ENCODE measurements at places on chromosomes 5 and 9.

GRCh38 chr5:168867241-168867640 lies 288.1 kb upstream of the PANK3 start:
- DNase-seq = no peak

- no peak for DNase-seq
Measured at GRCh38 chr9:27431543-27432147, 92.4 kb upstream of the IFNK start.

- no peak for DNase-seq
Measured at GRCh38 chr5:64634997-64635686, 55.2 kb upstream of the SHISAL2B start.

DNA sequence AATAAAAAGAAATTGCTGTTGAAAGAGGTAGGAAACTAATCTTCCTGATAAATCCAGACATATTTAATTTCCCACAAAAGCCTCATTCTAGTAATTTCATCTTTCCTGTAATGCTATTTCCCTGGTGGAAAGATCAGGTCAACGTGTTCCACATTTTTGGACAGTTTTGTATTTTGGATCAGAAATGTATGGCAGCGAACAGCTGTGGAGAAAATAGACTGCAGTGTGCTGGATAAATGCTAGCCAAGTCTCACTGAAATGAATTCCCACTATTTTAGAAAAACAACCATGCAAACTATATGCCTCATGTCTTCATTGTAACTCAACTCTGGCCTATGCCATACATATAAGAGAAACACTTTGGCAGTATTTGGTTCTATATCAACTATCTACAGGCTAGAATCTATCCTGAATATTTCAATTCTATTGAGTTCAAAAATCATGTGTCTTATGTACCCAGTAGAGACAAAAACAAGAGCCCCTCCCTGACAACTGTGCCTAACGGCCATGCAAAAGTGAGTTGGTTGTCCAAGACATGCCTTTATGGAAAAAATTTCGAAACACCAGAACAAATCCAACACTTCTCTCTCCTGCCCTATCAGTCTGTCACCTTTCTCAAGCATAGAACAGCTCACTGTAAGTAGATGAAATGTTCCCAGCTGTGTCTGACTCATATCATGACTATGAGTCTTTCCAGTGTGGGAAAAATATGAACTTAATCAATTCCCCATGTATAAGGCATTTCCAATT lies 191.3 kb upstream of the NREP start:
- no peak for DNase-seq

DNA sequence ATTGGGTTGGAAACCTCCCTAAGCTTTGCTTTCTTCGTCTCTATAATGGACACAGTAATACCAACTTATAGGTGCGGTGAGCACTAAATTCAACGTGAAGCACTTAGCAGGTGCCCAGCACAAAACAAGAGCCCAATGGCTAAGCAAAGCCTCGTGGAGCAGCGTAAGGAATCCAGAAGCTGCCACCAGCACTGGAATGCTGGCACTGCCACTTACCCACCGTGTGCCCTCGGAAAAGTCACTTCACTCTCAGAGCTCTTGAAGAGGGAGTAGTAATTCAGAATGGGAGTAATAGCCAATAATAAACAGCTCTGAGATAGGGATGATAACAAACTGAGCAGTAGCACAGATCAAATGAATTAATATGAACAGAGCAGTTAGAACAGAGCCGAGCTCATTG lies 16.4 kb downstream of the DAP start:
- no peak for DNase-seq

GRCh38 chr9:122374885-122375420 lies 4.1 kb downstream of the PTGS1 start:
- no peak for DNase-seq

- peak; percentile 33 for DNase-seq
Measured at GRCh38 chr9:91193658-91194391, 167.9 kb downstream of the AUH start.

GRCh38 chr9:137569609-137570203 lies 9.0 kb downstream of the DPH7 start:
- DNase-seq = no peak

DNA sequence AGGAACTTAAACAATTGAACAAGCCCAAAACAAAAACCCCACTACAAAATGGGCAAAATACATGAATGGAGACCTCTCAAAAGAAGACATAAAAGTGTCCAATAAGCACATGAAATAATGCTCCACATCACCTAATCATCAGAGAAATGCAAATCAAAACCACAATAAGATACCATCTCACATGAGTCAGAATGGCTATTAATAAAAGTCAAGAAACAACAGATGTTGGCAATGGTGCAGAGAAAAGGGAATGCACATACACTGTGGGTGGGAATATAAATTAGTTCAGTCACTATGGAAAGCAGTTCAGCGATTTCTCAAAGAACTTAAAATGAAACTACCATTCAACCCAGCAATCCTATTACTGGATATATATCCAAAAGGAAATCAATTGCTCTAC lies 337.4 kb upstream of the GRIA1 start:
- no peak for DNase-seq

- DNase-seq = no peak
Measured at GRCh38 chr5:126810596-126811380, 33.9 kb downstream of the LMNB1 start.

DNA sequence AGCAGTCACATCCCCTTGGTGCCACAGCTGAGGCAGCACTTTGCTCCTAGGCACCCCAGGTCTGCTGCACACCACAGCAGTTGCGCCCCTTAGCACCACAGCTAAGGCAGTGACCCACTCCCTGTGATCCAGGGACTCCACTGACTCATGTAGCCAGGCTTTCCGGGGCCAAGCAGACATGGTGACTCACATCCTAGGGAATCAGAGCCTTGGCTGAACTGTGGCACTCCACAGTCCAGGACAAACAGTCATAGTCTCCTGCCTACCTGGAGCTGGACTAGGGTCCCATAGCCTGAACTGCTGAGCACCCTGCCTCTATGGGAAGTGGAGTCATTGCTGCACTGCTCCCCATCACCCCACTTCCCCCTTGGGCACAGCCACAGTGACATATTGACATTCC lies 338.7 kb downstream of the NPR3 start:
- DNase-seq = no peak

GRCh38 chr9:29311221-29311620 lies 1737.9 kb upstream of the C9orf72 start:
- DNase-seq = no peak

DNA sequence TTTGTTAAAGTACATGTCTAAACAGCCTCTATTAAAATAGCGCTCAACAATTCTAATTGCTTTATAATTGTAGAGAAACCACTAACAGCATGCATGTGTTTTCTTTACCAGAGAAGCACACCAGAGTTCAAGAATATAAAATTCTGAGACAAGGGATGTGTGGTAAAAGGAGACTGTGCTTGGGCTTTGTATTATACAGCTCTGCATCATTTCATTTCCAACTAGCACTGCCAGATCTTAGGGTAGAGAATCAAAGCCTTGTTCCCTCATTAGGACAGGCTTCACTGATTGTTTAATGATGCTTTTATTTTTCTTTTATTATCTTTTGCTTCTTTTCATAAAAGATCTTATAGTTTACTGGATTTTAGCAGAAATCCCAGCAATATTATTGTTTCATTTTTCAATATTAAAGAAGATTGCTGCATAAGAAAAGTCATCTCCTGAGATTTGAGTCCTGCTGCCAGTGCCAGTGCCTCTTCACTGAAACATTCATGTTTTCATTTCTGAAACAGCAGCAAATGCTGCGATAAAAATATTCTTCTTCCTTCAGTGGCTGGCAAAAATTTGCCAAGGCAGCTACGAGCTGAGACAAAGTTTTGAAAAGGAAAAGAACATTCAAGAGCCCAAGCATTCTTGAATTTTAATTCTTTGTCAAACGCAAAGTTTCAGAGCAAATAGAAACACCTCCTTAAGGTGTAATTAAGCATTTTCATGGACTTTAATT lies 491.0 kb upstream of the PIK3R1 start:
- DNase-seq = no peak

DNA sequence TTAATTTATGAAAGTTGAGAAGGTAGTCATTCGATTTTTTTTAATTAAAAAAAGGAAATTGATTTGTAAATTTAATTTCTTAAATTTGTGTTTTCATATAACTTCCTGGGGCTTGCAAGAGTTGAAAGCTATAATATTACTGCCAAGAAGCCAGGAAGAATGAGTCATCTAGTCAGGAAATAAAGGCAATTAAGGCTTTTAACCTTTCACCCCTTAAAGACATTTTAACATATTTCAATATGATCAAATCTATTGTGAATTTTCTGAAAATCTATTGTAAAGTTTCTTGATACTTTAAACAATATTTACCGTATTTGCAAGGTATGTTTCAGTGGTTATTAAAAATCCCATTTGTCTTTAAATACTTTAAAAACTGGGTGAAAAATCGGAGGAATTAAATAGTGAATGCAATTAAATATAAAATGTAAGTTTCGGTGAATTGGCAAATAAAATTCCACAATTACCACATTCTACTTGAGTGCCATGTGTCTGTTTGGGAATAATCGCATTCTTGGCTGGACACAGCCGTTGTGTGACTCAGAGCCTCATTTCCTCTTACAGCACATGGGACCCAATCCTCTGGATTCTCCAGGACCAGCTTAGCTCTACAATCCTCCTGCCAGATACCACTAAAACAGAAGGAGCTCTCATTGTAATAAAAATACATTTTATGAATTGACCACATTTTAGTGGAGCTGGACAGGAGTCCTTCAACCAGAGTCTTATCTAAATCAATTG lies 310.7 kb downstream of the HCN1 start:
- no peak for DNase-seq

GRCh38 chr5:62296998-62297397 lies 9.0 kb upstream of the KIF2A start:
- DNase-seq = no peak

DNA sequence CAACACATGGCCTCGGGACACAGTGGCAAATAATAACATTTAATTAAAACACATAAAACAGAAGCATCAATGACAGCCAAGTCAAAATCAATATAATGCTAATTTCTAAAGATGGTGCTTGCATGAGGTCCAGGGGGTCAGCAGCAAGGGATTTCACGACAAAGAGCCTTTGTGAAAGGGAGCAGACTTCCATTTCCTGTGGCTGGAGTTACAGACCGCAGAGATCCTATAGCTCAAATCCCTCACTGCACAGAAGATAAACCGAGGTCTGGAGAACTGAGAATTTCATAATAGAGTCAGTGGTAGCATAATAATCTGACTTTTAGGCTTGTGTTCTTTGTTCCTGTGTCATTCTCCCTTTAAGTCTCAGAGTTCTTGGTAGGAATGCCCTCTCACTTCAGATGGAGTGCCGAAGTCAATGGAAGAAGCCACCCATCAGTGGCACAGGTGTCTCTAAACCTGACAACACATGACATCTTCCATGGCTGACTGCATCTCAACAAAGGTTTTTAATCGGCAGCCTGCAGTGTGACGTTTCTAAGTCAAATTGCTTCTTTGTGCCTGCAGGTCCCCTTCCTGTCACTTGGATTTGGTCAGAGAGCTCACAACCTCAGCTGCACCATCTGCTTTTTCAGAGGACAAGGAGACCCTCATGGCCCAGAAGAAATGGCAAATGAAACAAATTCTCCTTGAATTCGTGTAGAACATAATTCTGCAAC lies 67.4 kb downstream of the CARTPT start:
- no peak for DNase-seq

- no peak for DNase-seq
Measured at GRCh38 chr5:131396015-131396414, 132.2 kb downstream of the CDC42SE2 start.

- DNase-seq = no peak
Measured at GRCh38 chr5:74977471-74977870, 74.9 kb downstream of the GCNT4 start.

- DNase-seq = no peak
Measured at GRCh38 chr5:15938961-15939360, 240.6 kb downstream of the MARCHF11 start.

- DNase-seq = no peak
Measured at GRCh38 chr5:878125-878524, 14.5 kb downstream of the BRD9 start.

DNA sequence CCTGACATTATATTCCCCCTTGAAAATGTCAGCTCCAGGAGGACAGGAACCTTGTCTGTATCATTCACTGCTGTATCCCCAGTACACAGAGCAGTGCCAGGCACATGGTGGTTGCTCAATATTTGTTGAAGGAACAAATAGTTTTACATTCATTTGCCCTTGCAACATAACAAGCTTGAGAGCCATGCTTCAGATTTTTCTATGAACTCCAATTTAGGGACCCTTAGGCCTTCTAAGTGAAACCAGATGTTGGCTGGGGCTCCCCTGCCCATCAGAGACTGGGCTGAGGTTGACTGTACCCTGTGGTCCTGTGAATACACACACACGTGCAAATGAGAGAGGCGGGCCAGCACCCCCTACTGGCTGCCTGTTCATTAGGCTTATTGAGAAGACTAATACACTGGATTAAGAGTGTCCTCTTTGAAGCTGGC lies 214.9 kb upstream of the WWC1 start:
- DNase-seq = no peak

GRCh38 chr5:80777347-80778287 lies 122.8 kb upstream of the DHFR start:
- DNase-seq = no peak

- no peak for DNase-seq
Measured at GRCh38 chr9:135489188-135489906, 9.8 kb downstream of the PPP1R26 start.

- DNase-seq = no peak
Measured at GRCh38 chr9:3125602-3126405, 281.9 kb upstream of the PUM3 start.

- no peak for DNase-seq
Measured at GRCh38 chr5:110968246-110969005, 103.1 kb upstream of the TSLP start.

DNA sequence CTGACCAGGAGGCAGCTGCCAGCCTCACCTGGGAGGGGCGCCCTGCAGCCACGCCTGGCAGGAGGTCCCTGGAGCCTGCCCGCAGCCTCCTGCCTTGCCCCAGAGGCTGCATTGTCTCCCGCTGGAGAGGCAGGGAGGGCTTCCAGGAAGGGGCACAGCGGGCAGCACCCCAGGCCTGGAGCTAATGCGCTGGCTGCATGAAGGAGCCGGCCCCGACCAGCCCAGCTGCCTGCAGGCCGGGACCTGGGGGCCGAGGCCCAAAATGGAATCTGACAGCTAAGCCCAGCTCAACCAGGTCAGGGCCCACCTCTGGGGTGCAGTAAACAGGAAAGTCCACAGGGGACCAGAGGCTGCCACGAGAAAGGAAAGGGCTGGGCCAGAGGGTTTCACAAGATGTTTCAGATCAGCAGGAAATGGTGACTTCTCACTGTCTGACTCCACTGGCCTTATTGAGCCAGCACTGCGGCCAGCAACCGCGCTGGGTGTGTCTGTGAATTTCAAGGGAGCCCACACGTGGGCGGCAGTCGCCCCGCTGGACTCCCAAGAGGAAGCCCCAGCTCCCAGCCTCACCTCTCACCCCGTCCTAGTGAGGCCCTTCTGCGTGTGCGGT lies 18.6 kb upstream of the NOTCH1 start:
- DNase-seq = no peak

- no peak for DNase-seq
Measured at GRCh38 chr5:102591650-102592049, 92.8 kb upstream of the SLCO6A1 start.

- DNase-seq = no peak
Measured at GRCh38 chr5:177430140-177430951, 3.9 kb downstream of the GRK6 start.

GRCh38 chr9:76649894-76650293 lies 114.3 kb upstream of the PCA3 start:
- no peak for DNase-seq
